Stimulated activated naive CD8-positive, alpha-beta T cell treated with anti-CD3 and anti-CD28 coated beads, Interleukin-15, Interleukin-2, amounts not matched to agents 100 U/mL and 50 U/mL, for 24 hours (primary cell): ENCODE measurements at places on chromosomes 4 and X.

DNA sequence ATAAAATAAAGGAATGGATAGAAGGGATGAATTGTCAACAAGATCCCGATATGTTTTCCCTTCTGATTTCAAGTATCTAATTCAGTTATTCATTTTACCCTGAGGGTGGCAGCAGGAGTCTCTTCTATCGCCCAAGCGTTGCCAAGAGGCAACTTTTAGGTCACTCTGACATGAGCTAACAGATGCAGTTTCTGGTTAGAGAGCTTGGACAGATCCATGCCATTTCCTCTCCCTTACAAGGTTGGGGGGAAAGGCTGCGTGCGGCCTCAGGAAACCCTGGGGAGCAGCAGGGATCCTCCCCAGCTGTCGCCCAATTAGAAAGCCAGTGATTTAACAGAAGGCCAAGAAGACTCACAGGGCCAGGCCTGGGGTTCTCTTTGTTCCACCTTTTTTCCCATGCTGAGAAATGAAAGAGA, 35.3 kb upstream of the WAS start:
- DNase-seq = peak; percentile 10

DNA sequence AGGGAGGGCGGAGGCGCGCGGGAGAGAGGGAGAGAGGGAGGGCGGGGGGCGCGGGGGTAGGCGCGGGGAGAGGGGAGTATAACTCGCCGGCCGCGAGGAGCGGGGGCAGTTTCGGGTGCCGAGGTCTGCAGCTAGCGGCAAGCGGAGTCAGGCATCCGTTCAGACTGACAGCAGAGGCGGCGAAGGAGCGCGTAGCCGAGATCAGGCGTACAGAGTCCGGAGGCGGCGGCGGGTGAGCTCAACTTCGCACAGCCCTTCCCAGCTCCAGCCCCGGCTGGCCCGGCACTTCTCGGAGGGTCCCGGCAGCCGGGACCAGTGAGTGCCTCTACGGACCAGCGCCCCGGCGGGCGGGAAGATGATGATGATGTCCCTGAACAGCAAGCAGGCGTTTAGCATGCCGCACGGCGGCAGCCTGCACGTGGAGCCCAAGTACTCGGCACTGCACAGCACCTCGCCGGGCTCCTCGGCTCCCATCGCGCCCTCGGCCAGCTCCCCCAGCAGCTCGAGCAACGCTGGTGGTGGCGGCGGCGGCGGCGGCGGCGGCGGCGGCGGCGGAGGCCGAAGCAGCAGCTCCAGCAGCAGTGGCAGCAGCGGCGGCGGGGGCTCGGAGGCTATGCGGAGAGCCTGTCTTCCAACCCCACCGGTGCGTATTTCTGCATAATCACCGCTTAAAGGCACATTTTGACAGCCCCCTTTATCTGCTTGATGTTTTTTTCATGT, at the start of gene POU4F2:
Gene POU4F2 (plus strand): TSS at position 108 of the 720 bp plus-strand sequence. CDS start 248 bp downstream, at position 356.
- DNase-seq = peak; percentile 16

DNA sequence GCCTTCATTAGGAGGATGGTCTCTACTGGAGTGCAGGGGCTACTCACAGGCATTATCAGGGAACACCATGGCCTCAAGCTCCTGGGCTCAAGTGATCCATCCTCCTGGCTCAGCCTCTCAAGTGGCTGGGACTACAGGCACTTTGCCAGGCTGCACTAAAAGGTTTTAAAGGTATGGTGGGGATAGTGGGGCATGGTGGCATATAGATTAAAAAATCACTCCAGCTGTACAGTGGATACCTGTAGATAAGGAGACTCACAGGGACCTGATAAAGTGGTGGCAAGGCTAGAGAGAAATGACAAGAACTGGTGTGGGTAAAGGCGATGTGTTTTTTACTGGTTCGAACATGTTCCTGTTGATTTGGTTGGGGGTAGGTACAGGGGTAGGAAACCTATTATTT, 5.9 kb downstream of the ZAR1 start:
- DNase-seq = no peak

- DNase-seq = no peak
Measured at GRCh38 chr4:136319789-136320464, 1212.4 kb downstream of the PCDH18 start.

GRCh38 chr4:142777045-142777743, 68.9 kb downstream of the INPP4B start:
- DNase-seq = no peak

DNA sequence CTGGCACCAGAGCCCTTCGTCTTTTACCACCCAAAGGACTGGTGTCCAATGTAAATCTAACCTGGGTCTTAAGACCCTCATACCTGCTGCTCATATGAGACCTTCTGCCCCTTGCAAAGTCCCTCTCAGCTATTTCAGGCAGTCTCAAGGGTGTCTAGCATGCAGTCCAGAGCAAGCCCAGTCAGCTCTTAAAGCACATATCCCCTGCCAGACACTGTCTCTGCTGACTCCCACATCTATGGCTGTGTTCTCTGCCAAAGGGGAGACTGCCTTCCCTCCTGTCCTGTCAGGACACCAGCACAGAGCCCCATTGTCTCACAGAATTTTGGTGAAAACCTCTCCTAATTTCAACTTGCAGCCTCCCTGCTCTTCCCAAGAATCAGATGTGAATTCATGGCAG, 118.5 kb downstream of the PARM1 start:
- DNase-seq = no peak

GRCh38 chr4:80115368-80116181, 42.5 kb upstream of the ANTXR2 start:
- DNase-seq = no peak

GRCh38 chrX:110212299-110212698, 105.6 kb downstream of the AMMECR1 start:
- DNase-seq = no peak

GRCh38 chr4:163688856-163689255, 194.4 kb downstream of the TMA16 start:
- DNase-seq = no peak

DNA sequence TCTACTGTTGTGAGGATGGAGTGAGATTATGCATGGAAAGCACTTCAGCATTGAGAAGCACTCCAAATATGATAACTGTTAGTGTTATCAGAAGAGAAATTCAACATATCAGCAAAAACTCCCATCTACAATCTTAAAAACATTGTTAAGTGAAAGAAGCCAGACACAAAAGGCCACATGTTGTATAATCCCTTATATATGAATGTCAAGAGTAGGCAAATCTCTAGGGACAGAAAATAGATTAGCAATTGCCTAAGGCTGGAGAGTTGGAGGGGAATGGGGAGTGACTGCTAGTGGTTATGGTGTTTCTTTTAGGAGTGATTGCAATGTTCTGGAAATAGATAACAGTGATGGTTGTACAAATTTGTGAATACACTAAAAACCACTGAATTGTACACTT, 122.5 kb upstream of the LNX1 start:
- DNase-seq = no peak

GRCh38 chr4:109011241-109012026, 248.6 kb upstream of the ETNPPL start:
- DNase-seq = no peak

- DNase-seq = no peak
Measured at GRCh38 chr4:81965454-81965853, 408.3 kb downstream of the HNRNPD start.
